ENCODE measurements at places on chromosomes 16 and 17.

DNA sequence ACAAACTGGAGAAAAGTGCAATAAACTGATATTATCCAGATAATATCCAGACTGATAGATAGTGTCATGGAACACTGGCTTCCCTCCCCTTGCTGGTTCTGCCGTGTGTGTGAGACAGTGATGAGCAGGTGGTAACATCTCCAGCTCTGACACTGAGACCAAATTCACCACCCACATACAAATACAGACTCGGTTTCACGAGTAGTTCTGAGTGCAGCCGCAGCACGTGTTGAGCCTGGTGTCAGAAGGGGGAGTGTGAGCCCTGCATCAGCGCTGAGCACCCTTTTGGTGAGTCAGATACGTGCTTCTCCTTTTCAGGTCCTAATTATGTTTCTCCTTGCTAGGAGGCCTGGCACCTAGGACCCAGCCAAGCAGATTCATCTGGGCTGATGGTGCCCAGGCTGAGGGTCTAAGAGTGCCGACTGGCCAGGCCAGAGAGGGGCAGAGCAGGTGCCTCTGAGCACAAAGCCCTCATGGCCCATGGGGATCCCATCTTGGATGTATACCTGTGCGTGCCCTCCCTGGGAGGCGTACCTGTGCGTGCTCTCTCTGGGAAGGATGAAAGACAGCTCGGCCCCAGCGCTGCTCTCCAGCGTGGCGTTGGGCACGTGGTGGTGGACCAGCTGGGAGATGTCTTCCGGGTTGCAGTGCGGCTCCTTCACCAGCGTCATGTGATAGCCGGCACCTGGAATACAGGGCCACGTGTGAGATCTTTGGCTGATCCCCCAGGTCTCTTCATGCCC lies 27.3 kb upstream of the RNPS1 start:
- no peak for DNase-seq

DNA sequence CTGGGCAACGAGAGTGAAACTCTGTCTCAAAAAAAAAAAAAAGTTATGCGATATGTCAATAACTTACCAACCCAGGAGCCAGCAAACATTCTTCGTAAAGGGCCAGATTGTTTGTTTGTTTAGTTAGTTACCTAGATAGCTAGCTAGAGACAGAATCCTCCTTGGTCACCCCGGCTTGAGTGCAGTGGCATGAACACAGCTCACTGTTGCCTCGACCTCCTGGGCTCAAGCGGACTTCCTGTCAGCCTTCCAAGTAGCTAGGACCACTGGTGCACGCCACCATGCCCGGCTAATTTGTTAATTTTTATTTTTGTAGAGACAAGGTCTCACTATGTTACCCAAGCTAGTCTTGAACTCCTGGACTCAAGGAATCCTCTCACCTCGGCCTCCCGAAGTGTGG lies 113.0 kb downstream of the LITAF start:
- no peak for DNase-seq

- DNase-seq: no peak
Measured at GRCh38 chr17:37506678-37507077, 17.0 kb downstream of the DUSP14 start.

DNA sequence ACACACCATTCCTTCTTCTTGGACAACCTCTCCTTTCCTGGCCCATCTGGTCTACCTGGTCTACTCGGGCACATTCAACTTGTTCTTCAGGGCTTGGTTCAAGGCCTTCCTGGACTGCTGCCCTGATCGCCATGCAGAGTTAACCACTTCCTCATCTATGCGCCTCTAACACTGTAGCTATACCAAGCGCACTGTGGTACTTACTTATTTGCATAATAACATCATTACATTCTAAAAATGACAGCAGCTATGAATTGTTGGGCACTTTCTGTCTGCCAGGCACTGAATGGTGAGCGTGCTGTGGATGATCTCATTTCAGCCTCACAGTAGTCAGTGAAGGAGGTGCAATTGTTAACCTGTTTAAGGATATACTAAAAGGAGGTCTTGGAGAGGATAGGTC lies 66.9 kb upstream of the SDK2 start:
- no peak for DNase-seq

- no peak for DNase-seq
Measured at GRCh38 chr17:63185420-63185819, 219.4 kb downstream of the TANC2 start.

- no peak for DNase-seq
Measured at GRCh38 chr17:34758718-34759117, 179.3 kb downstream of the TMEM132E start.

- no peak for DNase-seq
Measured at GRCh38 chr17:41553176-41553575, 18.7 kb downstream of the KRT9 start.

DNA sequence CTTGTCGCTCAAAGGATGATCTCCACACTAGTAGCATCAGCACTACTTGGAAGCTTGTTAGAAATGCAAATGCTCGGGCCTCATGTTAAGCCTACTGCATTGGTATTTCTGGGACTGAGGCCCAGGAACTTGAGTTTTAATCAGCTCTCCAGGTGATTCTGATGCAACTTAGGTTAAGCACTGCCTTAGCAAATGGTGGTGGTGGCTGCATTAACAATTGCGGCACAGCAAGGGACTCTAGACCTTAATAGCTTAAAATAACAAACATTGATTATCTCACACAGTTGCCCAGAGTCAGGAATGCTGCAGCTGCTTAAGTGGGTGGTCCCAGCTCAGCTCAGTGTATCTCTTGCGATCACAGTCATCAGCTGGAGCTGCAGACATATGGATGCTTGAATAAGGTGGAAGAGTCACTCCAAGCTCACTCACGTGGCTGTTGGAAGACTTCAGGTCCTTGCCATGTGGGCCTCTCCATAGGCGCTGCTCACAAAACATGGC lies 25.8 kb downstream of the HS3ST3A1 start:
- no peak for DNase-seq

DNA sequence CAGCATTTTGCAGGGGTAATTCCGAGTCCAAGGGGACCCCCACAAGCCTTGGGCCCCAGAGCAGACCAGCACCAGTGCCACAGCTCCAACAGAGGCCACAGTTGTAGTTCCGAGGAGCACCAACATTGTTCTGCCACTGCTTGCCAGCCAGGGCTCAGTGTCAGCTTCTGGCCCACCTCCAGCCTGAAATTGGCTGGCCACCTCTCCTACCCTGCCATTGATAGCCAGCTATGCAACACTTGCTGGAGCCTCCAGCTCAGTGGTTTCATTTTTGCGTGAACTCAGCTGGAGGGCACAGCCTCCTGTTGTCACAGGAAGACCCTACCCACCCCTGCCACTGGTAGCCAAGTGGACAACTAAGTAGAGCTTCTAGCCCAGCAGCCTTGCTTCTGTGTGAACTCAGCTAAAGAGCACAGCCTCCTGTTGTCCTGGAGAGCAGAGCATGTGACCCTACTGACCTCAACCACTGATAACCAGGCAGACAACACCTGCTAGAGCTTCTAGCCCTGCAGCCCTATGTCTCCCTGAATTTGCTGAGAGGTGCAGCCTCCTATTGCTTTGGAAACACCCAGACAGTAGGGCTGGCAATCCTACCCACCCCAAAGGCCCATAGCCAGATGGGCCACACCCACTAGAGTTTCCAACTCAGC lies 24.9 kb downstream of the HYDIN start:
- DNase-seq: no peak

DNA sequence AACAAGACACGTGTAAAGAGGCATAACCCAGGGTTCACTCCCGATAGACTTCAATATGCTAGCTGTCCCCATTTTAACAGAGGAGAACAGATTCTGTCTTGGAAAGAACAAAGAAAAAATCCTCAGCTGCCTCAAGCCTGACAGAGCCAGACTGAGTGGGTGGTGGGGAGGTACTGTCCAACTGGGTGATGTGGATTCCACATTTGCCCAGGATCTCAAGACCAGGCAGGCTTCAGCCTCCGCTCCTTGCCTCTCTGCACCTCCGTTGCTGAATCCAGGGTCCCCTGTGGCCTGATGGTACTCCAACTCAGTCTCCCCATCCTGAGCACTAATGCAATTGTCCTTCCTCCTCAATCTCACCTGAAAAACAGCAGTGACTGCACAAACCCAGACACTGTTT lies 163.8 kb downstream of the GSG1L start:
- no peak for DNase-seq

DNA sequence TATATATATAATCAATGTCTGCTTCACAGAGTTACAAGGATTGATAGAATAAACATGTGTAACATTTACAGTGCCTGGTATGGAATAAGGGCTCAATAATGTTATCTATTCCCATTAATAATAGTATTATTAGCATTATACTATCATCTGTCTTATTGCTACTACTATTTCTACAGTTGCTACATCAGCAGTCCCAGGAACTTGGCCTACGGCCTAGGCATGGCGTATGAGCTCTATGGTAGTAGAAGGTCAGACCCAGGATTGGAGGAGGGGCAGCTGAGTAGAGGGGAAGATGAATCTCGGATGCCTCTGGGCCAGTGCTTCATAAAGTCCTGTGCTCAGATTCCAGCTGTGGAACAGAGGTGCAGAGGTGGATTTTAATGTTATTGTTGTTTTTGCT lies 146.3 kb upstream of the TBX2 start:
- DNase-seq: no peak

- no peak for DNase-seq
Measured at GRCh38 chr17:78734793-78735641, 47.1 kb downstream of the CYTH1 start.

GRCh38 chr17:4043862-4044261 lies 79.6 kb upstream of the ATP2A3 start:
- no peak for DNase-seq

- no peak for DNase-seq
Measured at GRCh38 chr17:1375615-1376014, 24.4 kb downstream of the YWHAE start.

DNA sequence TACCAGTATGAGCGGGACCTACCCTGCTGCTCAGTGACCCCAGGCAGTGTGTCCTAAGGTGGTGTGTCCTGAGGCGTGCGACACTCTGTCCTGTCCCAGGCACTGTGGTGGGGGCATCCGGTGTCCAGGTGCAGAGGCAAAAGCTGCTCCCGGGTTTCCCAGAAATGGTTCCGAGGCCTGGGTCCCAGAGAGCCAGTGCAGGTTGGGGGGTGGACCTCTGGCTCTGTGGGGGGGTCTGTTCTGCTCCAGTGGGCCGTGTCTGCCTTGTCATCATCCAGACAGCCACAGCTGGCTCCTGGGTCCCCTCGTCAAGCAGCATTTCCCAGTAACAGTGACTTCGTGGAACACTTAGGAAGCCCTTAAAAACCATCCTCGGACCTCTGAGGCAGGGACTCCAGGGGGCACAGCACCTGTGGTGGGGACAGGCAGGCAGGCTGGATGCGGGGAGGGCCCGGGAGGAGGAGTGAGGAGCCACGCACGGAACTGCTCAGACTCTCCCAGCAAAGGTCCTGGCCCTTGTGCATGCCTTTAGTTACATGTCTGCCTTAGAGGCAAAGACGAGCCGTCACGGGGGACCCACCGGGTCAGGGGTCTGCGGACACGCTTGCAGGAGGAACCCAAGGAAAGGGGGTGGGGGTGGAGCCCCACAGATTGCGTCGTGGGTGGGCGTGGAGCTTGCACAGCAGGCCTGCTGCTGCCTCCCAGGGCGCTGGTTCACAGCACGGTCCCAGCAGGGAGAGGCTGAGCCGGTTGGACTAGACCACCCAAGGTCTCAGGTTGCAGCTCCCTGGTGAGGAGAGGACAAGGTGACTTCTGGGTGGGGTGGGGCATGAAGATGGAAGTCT lies 5.6 kb downstream of the SLC16A3 start:
- DNase-seq: no peak

- no peak for DNase-seq
Measured at GRCh38 chr17:19371259-19372010, 6.9 kb upstream of the MAPK7 start.

GRCh38 chr16:59993101-59993500 lies 1259.0 kb upstream of the GOT2 start:
- no peak for DNase-seq

- no peak for DNase-seq
Measured at GRCh38 chr16:14240219-14240843, 169.2 kb downstream of the MRTFB start.

DNA sequence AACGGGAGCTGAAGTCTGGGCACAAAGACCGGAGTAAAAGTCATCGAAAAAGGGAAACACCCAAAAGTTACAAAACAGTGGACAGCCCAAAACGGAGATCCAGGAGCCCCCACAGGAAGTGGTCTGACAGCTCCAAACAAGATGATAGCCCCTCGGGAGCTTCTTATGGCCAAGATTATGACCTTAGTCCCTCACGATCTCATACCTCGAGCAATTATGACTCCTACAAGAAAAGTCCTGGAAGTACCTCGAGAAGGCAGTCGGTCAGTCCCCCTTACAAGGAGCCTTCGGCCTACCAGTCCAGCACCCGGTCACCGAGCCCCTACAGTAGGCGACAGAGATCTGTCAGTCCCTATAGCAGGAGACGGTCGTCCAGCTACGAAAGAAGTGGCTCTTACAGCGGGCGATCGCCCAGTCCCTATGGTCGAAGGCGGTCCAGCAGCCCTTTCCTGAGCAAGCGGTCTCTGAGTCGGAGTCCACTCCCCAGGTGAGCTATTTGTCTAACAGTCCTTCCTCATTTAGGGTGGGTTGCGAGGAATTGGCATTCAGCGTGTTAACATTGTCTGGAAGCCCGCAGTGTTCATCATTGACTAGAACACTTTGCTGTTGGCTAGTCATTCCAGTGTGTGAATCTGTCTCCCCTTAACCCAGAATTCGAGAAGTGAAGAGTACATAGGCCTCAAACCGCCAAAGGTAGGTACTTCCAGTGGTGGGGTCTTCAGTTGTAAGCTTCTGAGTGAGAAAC lies 1.5 kb downstream of the CDK12 start:
- no peak for DNase-seq

GRCh38 chr16:84617041-84617790 lies 662 bp downstream of the COTL1 start:
- no peak for DNase-seq

GRCh38 chr17:64125937-64126336 lies 4.0 kb downstream of the ERN1 start:
- no peak for DNase-seq

DNA sequence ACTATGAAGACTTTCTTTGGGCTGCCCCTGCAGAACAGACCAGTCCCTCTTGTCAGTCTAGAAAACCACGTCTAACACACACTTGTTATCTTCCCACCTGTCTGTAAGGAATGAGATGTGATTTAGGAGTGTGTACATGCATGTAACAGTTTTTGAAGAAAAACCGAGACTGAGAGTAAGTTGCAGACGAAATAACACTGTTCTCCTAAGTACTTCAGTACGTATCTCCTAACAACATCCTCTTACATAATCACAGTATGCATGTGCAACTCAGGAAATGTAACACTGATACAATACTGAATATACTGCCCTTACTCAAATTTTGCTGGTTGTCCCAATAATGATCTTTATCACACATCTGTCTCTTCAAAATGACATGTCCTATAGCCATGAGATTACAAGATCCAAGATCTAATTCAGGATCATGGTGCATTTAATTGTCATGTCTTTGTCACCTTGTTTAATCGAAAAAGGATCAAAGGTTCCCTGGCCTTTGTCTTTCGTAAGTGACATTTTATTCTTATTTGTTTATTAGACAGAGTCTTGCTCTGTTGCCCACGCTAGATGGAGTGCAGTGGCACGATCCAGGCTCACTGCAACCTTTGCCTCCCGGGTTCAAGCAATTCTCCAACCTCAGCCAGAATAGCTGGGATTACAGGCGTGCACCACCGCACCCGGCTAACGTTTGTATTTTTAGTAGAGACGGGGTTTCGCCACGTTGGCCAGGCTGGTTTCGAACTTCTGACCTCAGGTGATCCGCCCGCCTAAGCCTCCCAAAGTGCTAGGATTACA lies 25.6 kb downstream of the CREBBP start:
- no peak for DNase-seq

GRCh38 chr17:18172531-18173278 lies 10.9 kb upstream of the ALKBH5 start:
- DNase-seq: no peak

- DNase-seq: no peak
Measured at GRCh38 chr16:6576606-6577005, 756.0 kb upstream of the RBFOX1 start.

- DNase-seq: no peak
Measured at GRCh38 chr17:39237586-39237985, 11.8 kb upstream of the STAC2 start.
